ENCODE measurements at places on chromosomes 2 and 18.

DNA sequence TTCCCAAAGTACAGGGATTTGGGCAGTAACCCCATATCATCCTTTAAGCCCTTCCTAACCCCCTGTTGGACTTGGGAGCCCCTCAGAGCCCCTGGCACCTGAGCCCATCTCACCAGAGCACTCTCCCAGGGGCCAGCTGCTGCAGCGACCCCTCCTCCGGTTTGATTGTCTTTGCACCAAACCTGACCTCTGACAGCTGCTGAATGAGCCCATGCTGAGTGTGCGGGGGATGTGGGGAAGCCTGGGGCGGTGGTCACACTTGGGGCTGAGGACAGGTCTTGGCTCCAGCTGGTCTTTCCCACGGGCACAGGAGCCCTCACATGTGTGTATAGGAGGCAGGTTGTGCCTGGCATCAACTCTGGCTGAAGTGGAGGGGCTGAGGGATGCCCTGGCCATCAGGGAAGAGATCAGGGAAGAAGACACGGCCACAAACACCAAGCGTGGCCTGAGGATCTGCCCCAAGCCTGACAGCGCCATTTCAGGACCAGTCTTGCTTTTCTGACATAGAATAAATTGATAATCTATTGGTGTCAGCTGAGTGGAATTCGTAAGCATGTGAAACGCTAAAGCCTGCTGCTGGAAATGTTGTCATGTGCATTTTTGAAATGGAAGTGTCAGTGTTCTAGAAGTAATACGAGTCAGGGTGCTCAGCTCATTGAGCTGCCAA is 102.4 kb downstream of the ACKR3 start:
- DNase-seq = no peak

DNA sequence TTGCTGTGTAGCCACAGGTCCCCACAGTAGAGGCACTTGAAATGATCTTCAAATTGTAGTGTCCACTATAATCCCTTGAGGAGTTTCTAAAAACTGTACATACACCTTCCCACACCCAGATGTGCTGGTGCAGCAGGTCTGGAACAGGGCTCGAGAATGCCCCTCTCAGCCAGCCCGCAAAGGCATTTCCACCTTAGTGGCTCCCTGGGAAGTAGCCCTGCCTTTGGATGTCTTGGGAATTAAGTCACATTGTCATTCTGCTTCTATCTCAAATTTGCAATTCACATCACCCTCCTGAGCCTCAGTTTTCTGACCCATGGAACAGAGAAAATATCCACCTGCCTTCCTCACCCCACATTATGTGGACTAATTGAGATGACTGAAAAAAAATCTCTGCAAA is 44.3 kb upstream of the TCF7L1 start:
- no peak for DNase-seq

- DNase-seq = no peak
Measured at GRCh38 chr2:72185206-72185605, 37.5 kb upstream of the CYP26B1 start.

GRCh38 chr2:181677912-181678586 is 2.3 kb downstream of the NEUROD1 start:
- peak; percentile 61 for DNase-seq

- no peak for DNase-seq
Measured at GRCh38 chr2:86174445-86174844, 20.8 kb downstream of the IMMT start.

DNA sequence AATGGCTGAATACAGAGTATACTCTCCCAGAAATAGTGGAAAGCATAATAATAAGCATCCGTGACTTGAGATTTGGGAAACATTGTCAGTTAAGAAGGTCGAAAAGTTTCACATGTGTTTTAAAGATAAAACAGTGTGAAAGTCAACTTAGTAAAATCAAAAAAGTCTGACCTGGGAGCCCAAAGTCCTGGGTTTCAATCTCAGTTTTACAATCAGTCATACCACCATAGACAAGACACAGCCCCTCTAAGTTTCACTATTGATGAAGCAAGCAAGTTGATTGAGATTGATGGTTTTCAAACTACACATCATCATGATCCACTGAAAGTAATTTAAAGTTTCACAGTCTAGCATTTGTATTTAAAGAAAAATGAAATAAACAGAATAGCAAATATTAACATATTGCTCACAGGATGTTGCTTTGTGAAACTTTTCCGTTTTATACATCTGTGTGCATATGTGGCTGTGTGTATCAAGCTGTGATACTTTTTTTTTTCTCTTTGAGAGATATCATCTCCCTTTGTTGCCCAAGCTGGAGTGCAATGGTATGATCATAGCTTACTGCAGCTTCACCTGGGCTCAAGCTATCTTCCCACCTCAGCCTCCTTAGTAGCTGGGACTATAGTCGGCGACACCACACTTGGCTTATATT is 71.1 kb downstream of the PIK3C3 start:
- no peak for DNase-seq

GRCh38 chr2:40256008-40256407 is 195.9 kb downstream of the SLC8A1 start:
- no peak for DNase-seq

GRCh38 chr2:177545981-177546585 is 153.5 kb downstream of the AGPS start:
- DNase-seq = no peak

DNA sequence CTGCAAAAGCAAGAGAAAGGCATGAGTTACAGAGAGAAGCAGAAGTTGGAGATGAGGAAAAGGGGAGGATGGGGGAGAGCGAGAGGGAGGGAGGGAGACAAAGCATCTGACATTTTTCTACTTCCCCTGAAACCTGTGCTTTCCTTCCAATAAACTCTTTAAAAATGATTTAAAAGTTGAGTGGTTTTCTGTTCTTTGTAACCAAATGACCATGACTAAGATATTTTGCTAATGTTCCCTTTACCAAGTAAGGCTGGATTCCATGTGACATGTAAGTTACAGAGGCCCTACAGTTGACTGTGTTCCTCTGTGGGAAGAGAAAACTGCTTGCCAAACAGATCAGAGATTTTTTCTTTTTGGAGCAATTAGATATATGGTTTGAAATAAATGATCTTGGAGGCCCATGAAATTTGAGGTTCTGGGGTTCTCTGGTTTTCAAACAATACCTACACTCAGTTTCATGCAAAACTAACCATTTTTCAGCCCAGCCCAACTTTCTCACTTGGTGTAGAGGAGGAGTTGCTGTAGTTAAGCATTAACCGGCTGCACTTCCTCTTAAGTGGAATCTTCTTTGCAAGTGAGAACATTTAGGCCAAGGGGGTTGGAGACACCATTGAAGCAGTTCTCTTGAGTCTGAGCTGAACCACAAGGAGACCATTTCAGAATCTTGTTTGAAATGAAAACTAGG is 34.5 kb downstream of the INSIG2 start:
- DNase-seq = no peak

DNA sequence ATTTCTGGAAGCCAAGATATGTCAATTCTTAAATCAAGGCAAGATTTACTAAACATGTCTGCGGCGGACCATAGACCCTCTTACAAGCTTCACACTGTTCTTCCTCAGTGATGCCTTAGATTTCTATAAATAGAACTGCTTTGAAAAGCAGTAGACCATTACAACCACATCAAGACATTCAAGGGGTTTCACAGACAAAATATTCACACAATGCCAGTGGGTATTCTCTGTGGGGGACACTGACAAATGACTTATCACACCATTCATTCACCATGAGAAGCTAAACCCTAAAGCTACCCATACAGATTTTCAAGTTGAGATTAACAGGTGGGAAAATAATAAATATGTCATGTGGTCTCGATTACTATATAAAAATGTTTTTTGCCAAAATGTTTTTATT is 15.9 kb upstream of the LRRTM4 start:
- no peak for DNase-seq

GRCh38 chr18:58893388-58894099 is 28.9 kb downstream of the ZNF532 start:
- no peak for DNase-seq

Data from stimulated activated CD4-positive, alpha-beta T cell treated with anti-CD3 and anti-CD28 coated beads, Interleukin-2, amount 100 ng/mL, for 48 hours (primary cell).